ENCODE measurements at places on chromosomes 16 and 17.

GRCh38 chr17:40068917-40069750 is 6.4 kb downstream of the THRA start:
- DNase-seq: peak; percentile 53

GRCh38 chr16:80792031-80792430 is 12.4 kb downstream of the CDYL2 start:
- DNase-seq: no peak

DNA sequence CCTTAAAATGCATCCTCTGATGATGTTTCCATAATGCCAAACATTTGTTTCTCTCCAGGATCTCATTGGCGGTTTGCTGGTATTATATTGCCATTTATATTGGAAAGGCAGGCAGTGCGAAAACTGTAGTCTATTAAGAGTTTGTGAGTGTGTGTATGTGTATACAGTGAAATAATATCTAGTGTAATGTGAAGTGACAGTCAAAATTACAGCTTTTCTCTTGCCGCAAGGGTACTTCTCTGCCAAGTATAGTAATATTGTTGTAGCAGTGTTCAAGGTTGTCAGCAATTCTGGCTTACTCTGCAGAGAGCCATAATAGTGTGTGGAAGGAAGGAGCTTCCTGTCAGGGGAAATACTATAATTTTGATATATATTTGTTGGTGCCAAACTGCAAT is 178.6 kb downstream of the WWOX start:
- DNase-seq: no peak

DNA sequence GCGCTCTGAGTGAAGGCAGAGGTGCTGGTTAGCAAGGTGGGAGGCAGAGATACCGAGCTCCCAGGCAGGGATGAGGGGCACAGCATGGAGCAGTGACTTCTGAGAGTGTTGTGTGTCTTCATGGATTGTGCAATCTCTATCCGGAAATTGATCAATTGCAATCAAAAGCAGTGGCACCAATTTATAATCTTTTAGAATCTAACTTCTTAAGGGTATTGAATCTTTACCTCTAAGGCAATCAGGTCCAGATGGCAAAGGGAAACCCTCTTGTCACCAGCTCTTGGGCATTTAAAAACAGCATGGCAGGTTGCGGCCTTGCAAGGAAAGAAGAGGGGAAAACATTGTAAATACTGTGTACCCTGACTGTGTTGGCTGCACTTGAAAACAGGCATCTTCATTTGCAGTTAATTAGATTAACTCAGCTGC is 58.0 kb upstream of the MRTFB start:
- DNase-seq: no peak

DNA sequence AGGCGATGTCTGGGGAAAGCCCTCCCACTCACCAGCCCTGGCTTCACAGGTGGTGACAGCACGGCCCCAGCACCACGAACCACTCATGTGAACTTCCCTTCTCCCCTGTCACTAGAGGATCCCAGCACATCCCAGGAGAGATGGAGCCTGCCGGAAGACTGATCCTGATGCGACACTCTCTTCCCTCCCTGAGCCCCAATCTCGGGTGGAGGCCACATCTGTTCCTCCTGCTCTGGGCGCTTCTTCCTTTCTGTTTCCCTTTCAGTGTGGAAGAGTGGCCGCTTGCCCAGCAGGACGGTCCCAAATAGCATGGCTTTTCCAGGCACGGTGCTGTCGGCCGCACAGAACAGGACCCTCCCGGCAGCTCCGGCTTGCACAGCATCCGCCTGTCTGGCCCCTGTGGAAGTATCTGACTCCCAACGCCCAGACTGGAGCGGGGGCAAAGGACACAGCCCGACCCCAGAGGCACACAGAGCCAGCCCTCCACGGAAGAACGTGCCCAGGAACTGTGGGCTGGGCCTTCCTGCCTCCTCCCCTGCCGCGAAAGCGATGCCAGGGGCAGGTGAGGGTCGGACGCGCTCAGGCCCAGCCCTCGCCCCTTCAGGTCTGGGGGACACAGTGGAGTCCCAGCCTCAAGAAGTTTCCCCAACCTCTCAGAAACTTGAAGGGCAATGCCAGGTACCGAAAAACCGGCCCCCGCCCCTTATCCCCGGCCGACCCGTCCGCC is 37.6 kb downstream of the CBFA2T3 start:
- no peak for DNase-seq

DNA sequence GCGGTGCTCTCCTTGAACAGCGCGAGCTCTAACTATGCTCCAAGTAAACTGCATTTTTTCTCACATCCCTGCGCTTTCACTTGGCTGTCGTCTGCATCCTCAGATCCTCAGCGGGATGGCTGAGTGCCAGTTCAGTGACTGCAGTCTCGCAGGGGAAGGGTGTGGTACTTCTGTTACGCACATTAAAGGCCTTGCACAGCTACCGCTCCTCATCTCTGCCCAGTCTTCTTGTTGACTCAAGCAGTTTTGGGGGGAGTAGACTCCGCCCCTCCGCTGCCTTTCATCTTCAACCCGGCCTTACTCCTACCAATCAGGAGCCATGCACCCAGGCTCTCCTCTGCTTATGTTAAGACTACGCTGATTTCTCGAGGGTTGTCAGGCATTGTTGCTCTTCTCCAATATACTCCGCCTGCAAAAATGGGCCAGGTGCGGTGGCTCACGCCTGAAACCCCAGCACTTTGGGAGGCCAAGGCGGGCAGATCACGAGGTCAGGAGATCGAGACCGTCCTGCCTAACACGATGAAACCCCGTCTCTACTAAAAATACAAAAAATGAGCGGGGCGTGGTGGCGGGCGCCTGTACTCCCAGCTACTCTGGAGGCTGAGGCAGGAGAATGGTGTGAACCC is 10.0 kb downstream of the ATP5PD start:
- no peak for DNase-seq
